Keratinocyte (primary cell): ENCODE measurements at places on chromosomes 7 and 10.
A peak's percentile ranks its signal among the peaks of the same experiment; 100 is the strongest.

DNA sequence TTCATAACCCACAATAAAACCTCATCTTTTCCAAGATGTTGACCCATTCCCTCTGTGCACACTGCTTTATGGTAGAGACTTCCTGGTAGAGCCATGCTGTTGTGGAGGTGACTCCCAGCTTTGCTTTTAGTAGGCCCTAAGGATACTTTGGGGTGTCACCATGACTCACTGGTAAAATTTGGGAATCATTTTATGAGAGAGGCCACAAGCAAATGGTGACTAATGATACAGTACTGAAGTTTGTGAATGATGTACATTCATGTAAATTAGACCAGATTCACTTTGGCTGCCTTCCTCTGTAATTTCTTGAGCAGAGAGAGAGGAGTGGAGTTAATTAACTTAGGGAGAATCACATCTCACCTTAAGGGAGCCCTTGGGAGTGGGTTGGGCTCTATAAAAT lies 686.5 kb downstream of the LRMDA start:
- H3K4me1 ChIP-seq, result peaks cover 62% of the 10 kb centered on the region
- peak; percentile 71 for DNase-seq
- H3K27ac ChIP-seq, result peak overlapping the region; percentile 32
- H3K27me3 ChIP-seq, result no peaks in the 10 kb centered on the region

GRCh38 chr10:77861366-77861765 lies 65.2 kb downstream of the DLG5 start:
- peaks cover 28% of the 10 kb centered on the region for H3K4me1 ChIP-seq
- H3K36me3 ChIP-seq, result peaks cover 16% of the 10 kb centered on the region
- DNase-seq, result no peak
- no peak overlapping the region for H3K4me3 ChIP-seq
- no peak overlapping the region for H3K27ac ChIP-seq
- H3K27me3 ChIP-seq, result no peaks in the 10 kb centered on the region

GRCh38 chr10:1056326-1057105 lies at the start of gene WDR37:
WDR37 (plus strand) TSS chr10:1056385; CDS start chr10:1072156, 15,771 bp downstream.
- peak within 1 kb of the TSS; percentile 91 for H3K27ac ChIP-seq
- H3K4me3 ChIP-seq, result peak within 1 kb of the TSS; percentile 69
- no peak for DNase-seq
- H3K27me3 ChIP-seq, result no peaks in the 10 kb centered on the region
- no peaks in the 10 kb centered on the region for H3K36me3 ChIP-seq

DNA sequence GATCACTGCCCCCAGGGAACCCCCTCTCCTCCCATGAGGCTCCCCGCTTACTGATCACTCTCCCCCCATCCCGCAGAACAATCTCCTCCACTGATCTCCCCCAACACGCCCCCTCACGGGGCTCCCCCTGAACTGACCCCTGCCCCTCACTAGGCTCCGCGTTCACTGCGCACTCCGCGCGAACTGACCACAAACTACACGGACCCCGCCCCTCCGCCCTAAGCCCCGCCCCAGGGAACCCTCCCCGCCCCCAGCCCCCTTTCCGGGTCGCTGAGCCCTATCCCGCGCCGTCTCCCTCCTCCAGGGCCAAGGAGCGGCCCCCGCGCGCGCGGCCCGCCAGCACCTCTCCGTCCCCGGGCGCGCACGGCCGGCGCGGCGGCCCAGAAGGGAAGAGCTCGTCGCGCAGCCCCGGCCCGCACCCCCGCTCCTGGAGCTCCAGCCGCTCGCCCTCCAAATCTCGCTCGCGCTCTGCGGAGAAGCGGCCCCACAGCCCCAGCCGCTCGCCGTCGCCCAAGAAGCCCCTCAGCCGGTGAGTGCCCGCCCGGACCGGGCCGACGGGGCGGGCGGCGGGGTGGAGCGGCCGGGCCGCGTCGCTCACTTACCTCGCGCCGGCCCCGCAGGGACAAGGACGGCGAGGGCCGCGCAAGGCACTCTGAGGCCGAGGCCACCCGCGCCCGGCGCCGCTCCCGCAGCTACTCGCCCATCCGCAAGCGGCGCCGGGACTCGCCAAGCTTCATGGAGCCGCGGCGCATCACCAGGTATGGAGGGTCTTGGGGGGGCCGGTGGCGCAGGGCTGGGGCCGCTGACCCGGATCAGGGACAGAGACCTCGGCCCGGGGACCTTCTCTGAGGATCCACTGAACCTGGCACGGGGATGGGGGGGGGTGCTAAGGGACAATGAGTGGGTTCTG lies 19.9 kb upstream of the HSPB1 start:
- no peak overlapping the region for H3K27ac ChIP-seq
- H3K36me3 ChIP-seq, result no peaks in the 10 kb centered on the region
- H3K4me3 ChIP-seq, result no peak overlapping the region
- H3K4me1 ChIP-seq, result peaks cover 2% of the 10 kb centered on the region

DNA sequence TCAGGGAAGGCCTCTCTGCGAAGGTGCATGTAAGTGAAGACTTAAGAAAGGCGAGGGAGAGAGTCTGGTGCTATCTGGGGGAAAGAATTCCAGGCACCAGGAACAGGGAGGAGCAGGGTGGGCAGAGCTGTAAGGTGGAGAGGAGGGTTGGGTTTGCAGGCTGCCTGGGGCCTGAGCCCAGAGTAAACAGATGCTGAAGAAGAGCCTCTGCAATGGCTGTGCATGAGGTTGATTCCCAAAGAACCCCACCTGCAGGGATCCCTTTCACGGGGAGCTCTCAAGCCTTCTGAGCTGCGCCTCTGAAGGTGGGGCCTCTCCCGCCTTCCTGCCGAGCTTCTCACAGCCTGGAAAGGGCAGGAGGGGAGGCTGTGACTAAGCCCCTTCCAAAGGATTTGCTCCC lies 115.1 kb downstream of the RNF216 start:
- H3K27me3 ChIP-seq, result no peaks in the 10 kb centered on the region
- peaks cover 8% of the 10 kb centered on the region for H3K4me1 ChIP-seq
- no peaks in the 10 kb centered on the region for H3K36me3 ChIP-seq
- DNase-seq, result no peak

DNA sequence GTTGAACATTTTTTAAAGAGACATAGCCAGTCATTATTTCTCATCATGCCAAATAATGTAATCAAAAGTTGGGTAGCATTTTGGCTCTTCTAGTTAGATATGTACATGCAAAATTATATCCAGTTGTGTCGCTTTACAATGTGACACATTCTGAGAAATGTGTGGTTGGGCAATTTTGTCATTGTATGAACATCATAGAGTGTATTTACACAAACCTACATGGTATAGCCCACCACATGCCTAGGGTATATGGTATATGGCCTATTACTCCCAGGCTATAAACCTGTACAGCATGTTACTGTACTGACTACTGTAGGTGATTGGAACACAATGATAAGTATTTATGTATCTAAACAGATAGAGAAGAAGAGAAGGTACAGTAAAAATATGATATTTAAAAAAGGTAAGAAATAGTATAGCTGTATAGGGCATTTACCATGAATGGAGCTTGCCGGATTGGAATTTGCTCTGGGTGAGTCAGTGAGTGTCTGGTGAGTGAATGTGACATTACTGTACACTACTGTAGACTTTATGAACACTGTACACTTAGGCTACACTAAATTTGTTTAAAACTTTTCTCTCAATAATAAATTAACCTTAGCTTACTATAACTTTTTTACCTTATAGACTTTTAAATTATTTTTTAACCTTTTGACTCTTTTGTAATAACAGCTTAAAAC lies 16.5 kb downstream of the ZNF365 start:
- no peaks in the 10 kb centered on the region for H3K27me3 ChIP-seq
- H3K4me3 ChIP-seq, result no peak overlapping the region
- no peak overlapping the region for H3K27ac ChIP-seq
- peaks cover 27% of the 10 kb centered on the region for H3K4me1 ChIP-seq
- no peak for DNase-seq
- peaks cover 3% of the 10 kb centered on the region for H3K36me3 ChIP-seq

GRCh38 chr7:2032030-2032875 lies 200.5 kb downstream of the MAD1L1 start:
- DNase-seq, result no peak
- no peak overlapping the region for H3K27ac ChIP-seq
- no peaks in the 10 kb centered on the region for H3K27me3 ChIP-seq
- H3K4me1 ChIP-seq, result peaks cover 13% of the 10 kb centered on the region
- H3K4me3 ChIP-seq, result no peak overlapping the region

DNA sequence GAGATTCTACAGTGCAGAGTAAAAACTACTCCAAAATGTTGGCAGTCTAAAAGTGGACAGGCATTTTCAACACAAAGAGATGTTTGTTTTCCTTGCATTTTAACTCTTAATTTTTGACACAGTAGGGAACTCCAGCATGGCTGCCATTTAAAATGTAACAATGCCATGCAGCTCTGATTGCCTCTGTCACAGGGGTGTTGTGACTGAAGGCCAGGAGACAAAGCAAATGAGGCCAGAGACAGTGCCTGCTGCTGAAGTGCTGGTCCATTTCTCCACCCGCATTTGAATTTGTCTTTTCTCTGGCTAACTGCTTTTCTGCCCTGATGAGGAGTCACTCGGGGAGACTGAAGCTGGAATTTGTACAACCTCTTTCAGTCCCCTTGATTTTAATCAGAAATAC lies 710.6 kb upstream of the GALNT17 start:
- no peaks in the 10 kb centered on the region for H3K36me3 ChIP-seq
- H3K27me3 ChIP-seq, result peaks cover 7% of the 10 kb centered on the region
- no peaks in the 10 kb centered on the region for H3K4me1 ChIP-seq
- no peak overlapping the region for H3K4me3 ChIP-seq
- no peak for DNase-seq

GRCh38 chr10:63563623-63564022 lies 42.4 kb downstream of the REEP3 start:
- no peaks in the 10 kb centered on the region for H3K4me1 ChIP-seq
- H3K4me3 ChIP-seq, result no peak overlapping the region
- H3K36me3 ChIP-seq, result no peaks in the 10 kb centered on the region
- no peaks in the 10 kb centered on the region for H3K27me3 ChIP-seq
- no peak for DNase-seq

GRCh38 chr10:120514959-120515358 lies 57.9 kb downstream of the PLPP4 start:
- H3K4me1 ChIP-seq, result peaks cover 17% of the 10 kb centered on the region
- no peak for DNase-seq
- peaks cover 3% of the 10 kb centered on the region for H3K27me3 ChIP-seq
- no peak overlapping the region for H3K4me3 ChIP-seq

DNA sequence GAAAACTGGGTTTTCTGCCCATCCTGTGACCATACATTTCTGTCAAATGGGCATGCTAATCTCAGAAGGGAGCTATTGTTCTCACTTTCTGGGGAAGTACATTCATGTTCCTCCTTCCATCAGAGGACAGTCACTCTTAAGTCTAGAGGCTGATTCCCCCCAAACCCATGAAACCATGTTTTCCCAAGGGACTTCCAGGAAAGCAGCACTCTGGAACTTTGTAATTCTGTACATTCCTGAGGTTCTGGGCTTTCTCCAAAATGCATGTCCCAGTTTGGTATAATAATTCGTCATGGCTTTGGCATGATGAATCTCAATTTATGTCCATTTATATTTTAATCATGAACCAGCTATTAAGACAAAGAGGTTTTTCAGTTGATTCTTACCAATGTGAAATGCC lies 688.1 kb downstream of the LRMDA start:
- peak overlapping the region; percentile 17 for H3K27ac ChIP-seq
- peak; percentile 19 for DNase-seq
- no peaks in the 10 kb centered on the region for H3K36me3 ChIP-seq
- no peaks in the 10 kb centered on the region for H3K27me3 ChIP-seq
- no peak overlapping the region for H3K4me3 ChIP-seq

DNA sequence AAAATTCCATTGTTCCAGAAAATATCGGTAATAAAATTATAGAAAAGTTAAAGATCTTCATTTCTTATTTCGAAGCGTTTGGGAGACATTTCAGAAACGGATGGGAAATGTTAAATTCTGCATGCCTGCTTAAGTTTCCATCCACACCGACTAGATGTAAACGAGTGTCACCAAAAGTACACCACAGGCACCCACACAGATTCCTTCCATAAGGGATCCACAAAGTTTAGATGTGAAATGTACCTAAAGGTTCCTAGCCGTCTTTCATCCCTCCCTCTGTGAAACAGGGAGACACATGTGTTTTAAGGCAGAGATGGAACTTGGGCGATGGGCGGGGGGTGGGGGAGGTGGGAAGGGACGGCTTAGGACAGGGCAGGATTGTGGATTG lies 621 bp upstream of the CAV1 start:
- H3K4me3 ChIP-seq, result peak overlapping the region; percentile 63
- no peaks in the 10 kb centered on the region for H3K27me3 ChIP-seq
- peak overlapping the region; percentile 98 for H3K27ac ChIP-seq
- peaks cover 12% of the 10 kb centered on the region for H3K36me3 ChIP-seq
- no peak for DNase-seq
- peaks cover 69% of the 10 kb centered on the region for H3K4me1 ChIP-seq

DNA sequence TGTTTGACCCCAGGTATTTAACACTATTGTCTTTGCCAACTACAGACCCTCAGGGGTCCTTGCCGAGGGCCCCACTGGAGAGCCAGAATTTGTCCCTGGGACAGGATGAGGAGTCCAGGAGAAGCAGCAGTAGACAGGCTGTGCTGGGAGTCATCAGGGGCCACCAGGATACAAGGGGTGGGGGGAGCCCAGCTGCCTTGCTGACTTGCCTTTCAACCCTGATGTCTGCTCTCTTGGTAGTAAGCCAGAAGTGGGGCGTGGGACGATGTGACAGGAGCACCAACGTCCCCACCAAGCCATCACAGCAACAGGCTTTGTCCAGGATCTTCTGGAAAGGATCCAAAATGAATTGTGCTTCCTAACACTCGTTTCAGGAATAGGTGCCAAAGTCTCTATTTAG lies 62.4 kb upstream of the CDCA7L start:
- H3K4me3 ChIP-seq, result no peak overlapping the region
- H3K36me3 ChIP-seq, result no peaks in the 10 kb centered on the region
- no peak for DNase-seq
- H3K27me3 ChIP-seq, result no peaks in the 10 kb centered on the region
- no peak overlapping the region for H3K27ac ChIP-seq

GRCh38 chr7:112411186-112411795 lies 39.0 kb upstream of the IFRD1 start:
- no peak overlapping the region for H3K4me3 ChIP-seq
- no peak for DNase-seq
- no peaks in the 10 kb centered on the region for H3K4me1 ChIP-seq
- peaks cover 6% of the 10 kb centered on the region for H3K27me3 ChIP-seq
- H3K36me3 ChIP-seq, result no peaks in the 10 kb centered on the region

DNA sequence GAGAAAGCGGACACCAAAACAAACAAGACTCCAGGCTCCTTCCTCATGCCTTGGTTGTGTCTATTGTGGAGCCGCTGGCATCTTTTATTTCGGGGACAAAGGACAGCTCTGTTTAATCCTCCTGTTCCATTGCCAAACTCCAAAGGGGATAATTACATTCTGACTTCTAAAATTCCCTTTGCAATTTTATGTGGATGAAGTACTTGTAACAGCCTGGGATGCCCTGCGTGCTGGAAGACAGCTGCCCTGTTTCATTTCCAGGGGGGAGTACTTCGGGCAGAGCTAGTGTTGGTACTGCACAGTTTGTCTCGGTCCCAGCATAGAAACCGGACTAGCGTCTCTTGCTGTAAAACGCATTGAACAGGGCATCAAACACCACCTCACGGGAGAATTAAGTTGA lies 90.9 kb downstream of the BAMBI start:
- no peak overlapping the region for H3K27ac ChIP-seq
- H3K36me3 ChIP-seq, result no peaks in the 10 kb centered on the region
- H3K4me1 ChIP-seq, result no peaks in the 10 kb centered on the region
- H3K27me3 ChIP-seq, result no peaks in the 10 kb centered on the region

GRCh38 chr7:94907026-94907810 lies at the start of gene PPP1R9A:
PPP1R9A (plus strand) TSS chr7:94907594; CDS start chr7:94910114, 2,520 bp downstream.
- no peak for DNase-seq
- no peak within 1 kb of the TSS for H3K27ac ChIP-seq
- H3K4me1 ChIP-seq, result no peaks in the 10 kb centered on the region
- peaks cover 28% of the 10 kb centered on the region for H3K27me3 ChIP-seq
- H3K36me3 ChIP-seq, result no peaks in the 10 kb centered on the region
- H3K4me3 ChIP-seq, result no peak within 1 kb of the TSS

- peaks cover 77% of the 10 kb centered on the region for H3K27me3 ChIP-seq
- H3K27ac ChIP-seq, result no peak overlapping the region
- no peaks in the 10 kb centered on the region for H3K36me3 ChIP-seq
- H3K4me1 ChIP-seq, result peaks cover 20% of the 10 kb centered on the region
- H3K4me3 ChIP-seq, result no peak overlapping the region
- no peak for DNase-seq
Measured at GRCh38 chr7:155373359-155374273, 75.9 kb downstream of the INSIG1 start.
